ENCODE measurements at places on chromosomes 12 and 14.
A peak's percentile ranks its signal among the peaks of the same experiment; 100 is the strongest.

- DNase-seq, result no peak
Measured at GRCh38 chr12:10372559-10372958, 17.3 kb downstream of the KLRK1 start.

DNA sequence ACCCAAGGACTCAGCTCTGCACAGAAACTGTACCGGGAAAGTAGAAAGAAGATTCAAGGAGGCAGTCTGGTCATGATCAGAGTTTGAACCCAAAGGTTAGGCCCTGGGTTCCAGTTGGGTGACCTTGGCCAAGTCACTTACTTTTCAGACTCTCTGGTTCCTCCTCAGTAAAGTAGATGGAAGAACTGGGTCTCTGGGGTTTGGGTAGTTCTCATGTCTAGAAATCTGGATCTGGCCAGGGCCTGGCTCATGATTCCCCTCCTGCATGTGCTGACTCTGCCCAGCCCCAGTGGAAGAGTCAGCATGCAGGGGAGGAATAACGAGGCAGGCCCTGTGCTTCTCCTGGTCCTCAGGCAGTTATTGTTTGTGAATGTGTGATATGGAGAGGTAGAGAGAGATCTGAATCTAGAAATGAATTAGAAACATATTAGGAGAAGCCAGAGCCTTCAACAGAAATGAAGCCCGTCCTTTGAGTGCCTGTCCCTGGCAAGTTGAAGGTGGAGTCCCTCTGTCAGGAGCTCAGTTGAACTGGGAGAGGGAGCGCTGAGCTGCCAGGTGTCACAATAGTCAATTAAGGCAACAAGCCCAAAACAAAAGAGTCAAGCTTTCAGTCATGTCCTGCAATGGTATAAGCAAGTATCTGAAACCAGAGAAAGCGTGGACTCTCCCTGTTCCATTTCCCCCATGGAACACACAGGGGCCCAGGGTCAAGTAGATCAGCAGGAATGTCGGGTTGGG, 131.3 kb upstream of the HIF1A start:
- no peak for DNase-seq

- DNase-seq, result no peak
Measured at GRCh38 chr14:103930051-103930604, 1.9 kb downstream of the TDRD9 start.

- no peak for DNase-seq
Measured at GRCh38 chr12:5280086-5280485, 151.8 kb upstream of the NTF3 start.

- DNase-seq, result no peak
Measured at GRCh38 chr14:33134975-33135374, 196.3 kb downstream of the NPAS3 start.

GRCh38 chr14:100603341-100604120, 16.3 kb upstream of the BEGAIN start:
- DNase-seq, result no peak

GRCh38 chr14:99424306-99424877, 56.3 kb downstream of the SETD3 start:
- DNase-seq, result no peak

DNA sequence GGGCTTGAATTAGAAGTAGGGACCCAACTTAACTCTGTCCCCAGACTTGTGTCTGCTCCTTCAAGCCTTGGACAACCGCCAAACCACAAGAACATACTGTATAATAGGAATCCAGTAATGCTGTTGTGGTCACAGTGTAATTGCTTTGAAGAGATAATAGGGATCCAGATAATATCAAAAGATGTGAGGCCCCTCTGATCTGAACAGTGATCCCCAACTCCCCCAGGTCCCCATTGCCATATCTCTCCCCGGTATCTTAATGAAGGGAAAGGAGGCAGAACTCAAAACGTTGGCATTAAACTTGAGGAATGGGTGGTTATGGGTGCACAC, 8.5 kb upstream of the PLEKHH1 start:
- peak; percentile 21 for DNase-seq

DNA sequence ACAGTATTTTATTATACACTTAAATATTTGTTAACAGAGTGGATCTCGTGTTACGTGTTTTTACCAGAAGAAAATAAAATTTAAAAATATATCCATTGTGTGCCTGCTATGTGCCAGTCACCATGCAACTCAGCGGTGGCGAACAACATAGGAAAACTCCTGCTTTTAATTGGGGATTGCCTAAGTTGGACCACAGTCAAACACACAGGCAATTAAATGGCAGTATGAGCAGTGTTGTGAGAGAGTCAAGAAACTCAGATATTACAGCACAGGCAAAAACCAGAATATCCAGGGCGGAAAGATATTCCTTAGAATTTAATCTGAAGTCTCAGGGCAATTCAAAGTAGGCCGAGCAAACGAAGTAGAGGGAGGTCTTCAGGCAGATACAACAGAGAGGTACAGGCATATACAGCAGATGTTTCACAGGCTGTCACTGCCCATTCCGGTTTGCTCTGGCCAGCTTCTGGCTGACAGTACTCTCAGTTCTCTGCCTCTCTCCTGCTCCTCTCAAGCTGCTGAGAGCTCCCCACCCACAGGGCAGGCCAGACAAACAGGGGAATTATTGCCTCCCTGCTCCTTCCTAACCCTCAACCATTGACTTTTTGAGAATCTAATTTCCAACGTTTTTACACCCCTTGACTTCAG, 540.2 kb upstream of the TMEM132C start:
- no peak for DNase-seq

- no peak for DNase-seq
Measured at GRCh38 chr14:19878029-19878642, 3.2 kb downstream of the OR4K2 start.

DNA sequence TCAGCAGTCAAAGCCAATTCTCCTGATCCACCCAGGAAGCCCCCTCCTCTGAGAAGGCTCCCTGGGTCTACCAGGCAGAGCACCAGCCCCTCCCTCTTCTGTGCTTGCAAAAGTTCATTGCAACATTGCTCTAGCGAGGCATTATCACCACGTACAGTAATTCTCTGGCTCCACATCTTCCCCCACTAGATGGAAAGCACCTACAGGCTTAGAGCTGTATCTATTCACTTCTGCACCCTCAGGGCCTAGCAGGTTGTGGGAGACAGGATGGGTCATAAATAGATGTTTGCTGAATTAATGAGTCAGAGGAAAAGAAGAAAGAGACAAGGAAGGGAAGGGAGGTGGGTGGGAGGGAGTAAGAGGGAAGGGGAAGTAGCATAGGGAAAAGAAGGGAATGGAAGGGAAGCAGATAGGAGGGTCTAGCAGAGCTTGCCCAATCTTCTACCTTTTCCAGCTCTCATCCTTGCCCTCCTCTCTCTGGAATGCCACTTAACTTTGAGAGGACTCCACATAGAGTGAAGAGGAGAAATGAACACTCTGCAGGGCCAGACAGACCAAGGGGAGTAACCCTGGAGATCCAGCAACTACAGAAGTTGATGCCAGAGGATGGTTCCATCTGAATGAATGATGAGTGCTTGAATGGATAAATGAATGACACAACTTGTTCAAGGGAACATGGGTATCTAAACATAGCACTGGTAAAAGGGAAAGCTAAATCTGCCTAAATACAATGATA, 42.0 kb upstream of the NT5DC3 start:
- DNase-seq, result no peak

DNA sequence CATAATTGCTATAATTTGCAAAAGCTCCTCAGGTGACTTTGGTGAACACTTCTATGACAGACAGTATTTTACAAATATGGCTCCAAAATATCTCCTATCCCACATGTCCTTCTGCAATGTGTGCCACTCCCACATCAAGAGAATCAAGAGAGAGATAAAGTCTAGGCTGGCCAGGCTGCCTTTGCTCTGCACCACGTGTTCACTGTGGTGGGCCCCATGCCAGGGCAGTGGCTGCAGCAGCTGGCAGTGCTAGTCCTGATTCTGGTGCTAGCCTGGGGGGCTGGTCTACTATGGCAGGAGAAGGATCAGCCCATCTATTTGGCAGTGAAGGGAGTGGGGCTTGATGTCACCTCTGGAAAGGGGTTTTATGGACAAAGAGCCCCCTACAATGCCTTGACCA, 86.3 kb downstream of the DRAM1 start:
- no peak for DNase-seq

DNA sequence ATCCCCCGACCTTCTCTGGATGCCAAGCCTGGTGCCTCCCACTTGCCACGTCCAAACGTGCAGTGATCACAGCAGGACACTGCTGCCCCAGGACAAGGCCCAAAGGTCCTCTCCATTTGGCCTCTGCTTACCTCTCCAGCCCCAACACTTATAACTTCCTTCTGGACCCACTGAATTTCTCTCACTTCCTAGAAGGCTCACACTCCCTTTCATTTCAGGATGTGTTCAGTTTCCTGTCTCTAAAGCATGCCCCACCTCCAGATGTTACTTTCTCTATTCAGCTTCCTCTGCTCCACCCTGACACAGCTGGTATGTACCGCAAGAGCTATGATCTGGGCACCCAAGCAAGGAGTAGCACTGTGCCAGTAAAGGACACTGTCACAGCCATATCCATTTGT, 33.0 kb downstream of the CDKL1 start:
- DNase-seq, result peak; percentile 44

DNA sequence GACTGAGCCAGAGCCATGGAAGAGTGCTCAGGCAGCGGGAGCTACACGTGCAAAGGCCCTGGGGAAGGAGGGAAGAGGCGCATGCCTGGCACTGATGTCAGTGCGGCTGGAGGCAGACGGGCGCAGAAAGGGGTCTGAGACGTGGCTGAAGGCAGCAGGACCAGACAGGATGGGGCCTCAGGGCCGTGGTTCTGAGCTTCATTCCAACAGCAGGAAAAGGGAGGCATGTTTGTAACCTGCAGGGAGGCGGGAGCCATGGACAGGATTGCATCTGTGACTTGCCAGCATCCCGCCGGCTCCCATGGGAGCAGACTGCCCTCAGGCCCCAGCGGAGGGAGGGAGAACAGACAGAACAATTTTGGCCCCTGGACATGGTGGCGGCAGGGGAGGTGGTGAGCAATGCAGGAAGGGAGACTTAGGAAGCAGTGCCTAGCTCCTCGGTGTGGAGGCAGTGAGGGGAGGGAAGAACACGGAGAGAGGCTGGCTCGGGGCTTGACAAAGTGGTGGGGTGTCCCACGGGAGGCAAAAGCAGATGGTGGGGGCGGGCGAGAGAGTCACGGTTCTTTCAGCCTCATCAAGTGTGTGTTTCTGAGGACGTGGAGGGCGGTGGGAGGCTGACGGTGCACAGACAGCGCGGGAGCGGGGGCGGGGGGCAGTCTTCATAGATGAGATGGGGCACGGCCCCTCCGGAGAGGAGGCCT, 33.3 kb upstream of the INF2 start:
- peak; percentile 30 for DNase-seq

- no peak for DNase-seq
Measured at GRCh38 chr14:104933746-104934733, 9.4 kb downstream of the PLD4 start.
